ENCODE measurements at places on chromosomes 3 and 15.

DNA sequence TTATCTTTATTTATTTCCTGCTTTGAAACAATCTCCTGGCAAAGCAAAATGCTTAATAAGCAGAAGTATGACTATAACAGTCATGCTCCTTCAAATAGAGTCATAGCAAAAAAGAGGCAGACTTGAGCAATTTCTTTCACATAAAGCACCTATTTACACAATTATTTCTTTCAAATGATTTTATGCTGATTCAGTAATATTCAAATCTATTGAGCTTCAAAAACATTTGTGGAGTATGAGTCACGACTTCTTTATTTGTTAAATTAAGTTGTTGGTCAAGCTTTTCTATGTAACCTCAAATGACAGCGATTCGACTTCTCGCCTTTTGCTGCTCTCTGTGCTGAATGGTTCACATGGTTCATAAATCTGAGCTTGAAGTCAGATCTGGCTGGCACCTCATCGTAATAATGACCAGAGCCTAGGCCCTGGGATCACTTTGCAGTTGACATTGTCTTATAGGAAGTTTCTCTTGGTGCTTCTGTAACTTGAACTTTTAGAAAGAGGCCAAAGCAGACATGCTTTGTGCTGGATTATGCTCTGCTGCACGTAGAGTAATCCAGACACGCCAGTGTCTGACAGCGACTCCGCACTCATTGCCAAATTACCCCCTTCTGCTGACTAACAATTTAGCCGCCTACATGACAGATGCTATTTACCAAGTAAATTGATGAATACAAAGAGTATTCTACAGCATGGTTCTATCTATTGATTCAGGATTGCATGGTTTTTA lies 139.0 kb downstream of the MCTP2 start:
- no peak for DNase-seq

GRCh38 chr15:56767315-56767714 lies 34.0 kb upstream of the ZNF280D start:
- no peak for DNase-seq

- DNase-seq: no peak
Observed at GRCh38 chr3:126873416-126873815, 109.5 kb upstream of the PLXNA1 start.

- no peak for DNase-seq
Observed at GRCh38 chr3:71282976-71283375, 300.6 kb downstream of the FOXP1 start.

GRCh38 chr3:153553605-153553945 lies 391.5 kb downstream of the RAP2B start:
- no peak for DNase-seq

Measured in NCI-H2171 treated with DMSO at 0.1 percent for 48 hours (cell line).